ENCODE measurements at places on chromosomes 4 and X. TPM values are rescaled to one million over a fixed set of nuclear protein-coding genes. Genes with fewer than 3 reads are reported as not detected.

FAM47A gene
- not detected for polyA plus RNA-seq

OCIAD1 gene
- 102 TPM for polyA plus RNA-seq

REELD1 gene
- not detected for polyA plus RNA-seq

DACH2 gene
- 0.05 TPM for polyA plus RNA-seq

ARL9 gene
- 0.57 TPM for polyA plus RNA-seq

CT83 gene
- not detected for polyA plus RNA-seq

TRIM60 gene
- not detected for polyA plus RNA-seq

TRPC5OS gene
- not detected for polyA plus RNA-seq

MAGEB2 gene
- not detected for polyA plus RNA-seq

COL25A1 gene
- polyA plus RNA-seq = not detected

LRAT gene
- 9.9 TPM for polyA plus RNA-seq

FGFR3 gene
- 3.8 TPM for polyA plus RNA-seq

SPANXC gene
- polyA plus RNA-seq = not detected

CT47B1 gene
- not detected for polyA plus RNA-seq

DGAT2L6 gene
- polyA plus RNA-seq = not detected

GC gene
- polyA plus RNA-seq = not detected

ZC4H2 gene
- 11.5 TPM for polyA plus RNA-seq

TRAPPC11 gene
- 21.6 TPM for polyA plus RNA-seq

ANTXR2 gene
- polyA plus RNA-seq = 41.0 TPM

P2RY4 gene
- polyA plus RNA-seq = 0.03 TPM

C4orf51 gene
- not detected for polyA plus RNA-seq

NSUN7 gene
- polyA plus RNA-seq = not detected

CCDC110 gene
- polyA plus RNA-seq = 0.08 TPM

BLOC1S4 gene
- 14.7 TPM for polyA plus RNA-seq

NCAPG gene
- 18.5 TPM for polyA plus RNA-seq

LRIT3 gene
- 0.01 TPM for polyA plus RNA-seq

GPR82 gene
- polyA plus RNA-seq = not detected

XPNPEP2 gene
- not detected for polyA plus RNA-seq

SAGE1 gene
- polyA plus RNA-seq = not detected

EDA gene
- 0.40 TPM for polyA plus RNA-seq

SPIN2B gene
- polyA plus RNA-seq = 5.0 TPM

YY2 gene
- polyA plus RNA-seq = 0.71 TPM

RAB33A gene
- polyA plus RNA-seq = 0.24 TPM

SH2D1A gene
- 0.03 TPM for polyA plus RNA-seq

TMEM164 gene
- 18.8 TPM for polyA plus RNA-seq

FGD1 gene
- 8.9 TPM for polyA plus RNA-seq

ASB11 gene
- not detected for polyA plus RNA-seq

SRPK3 gene
- polyA plus RNA-seq = 0.10 TPM

MAOB gene
- polyA plus RNA-seq = 2.4 TPM

ITIH6 gene
- not detected for polyA plus RNA-seq

TXK gene
- polyA plus RNA-seq = not detected

LANCL3 gene
- polyA plus RNA-seq = 1.2 TPM

TDO2 gene
- polyA plus RNA-seq = not detected

RNF128 gene
- 4.1 TPM for polyA plus RNA-seq

F8A2 gene
- not detected for polyA plus RNA-seq

TMSB15A gene
- polyA plus RNA-seq = 0.83 TPM

WFS1 gene
- polyA plus RNA-seq = 15.5 TPM

MAGEB1 gene
- polyA plus RNA-seq = not detected

Measured in mammary epithelial cell (primary cell).